Activated T-helper 1 cell treated with anti-CD3 and anti-CD28 coated beads, Interleukin-2, amount 50 U/mL, for 16 hours (primary cell): ENCODE measurements at places on chromosomes 2 and 18.
A peak's percentile ranks its signal among the peaks of the same experiment; 100 is the strongest.

GRCh38 chr2:204274991-204275390 lies 270.3 kb upstream of the PARD3B start:
- DNase-seq: no peak

GRCh38 chr2:70991142-70991541 lies 3.5 kb downstream of the TEX261 start:
- DNase-seq: no peak

- DNase-seq: no peak
Observed at GRCh38 chr2:127700527-127701192, 637 bp upstream of the SFT2D3 start.

GRCh38 chr2:57869758-57870344 lies 176.8 kb upstream of the VRK2 start:
- no peak for DNase-seq

DNA sequence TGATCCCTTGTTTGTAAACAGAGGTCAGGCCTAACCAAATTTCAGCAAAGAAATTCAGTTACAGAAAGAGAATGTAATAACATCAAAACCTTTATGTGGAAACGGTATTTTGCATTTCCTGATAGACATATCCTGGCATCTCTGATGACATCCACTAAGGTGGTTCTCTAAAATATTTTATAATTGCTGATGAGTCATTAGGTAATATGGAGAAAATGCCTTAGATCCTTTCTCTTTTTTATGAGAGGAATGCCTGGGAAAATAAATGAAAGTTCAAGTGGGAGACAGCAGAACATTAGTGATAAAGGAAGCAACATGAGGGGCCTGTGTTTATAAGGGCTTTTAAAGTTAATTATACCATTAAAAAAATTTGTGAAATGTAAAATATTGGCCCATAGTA lies 72.6 kb downstream of the PLCL1 start:
- DNase-seq: no peak

GRCh38 chr18:62426191-62426488 lies 96.7 kb upstream of the ZCCHC2 start:
- no peak for DNase-seq

DNA sequence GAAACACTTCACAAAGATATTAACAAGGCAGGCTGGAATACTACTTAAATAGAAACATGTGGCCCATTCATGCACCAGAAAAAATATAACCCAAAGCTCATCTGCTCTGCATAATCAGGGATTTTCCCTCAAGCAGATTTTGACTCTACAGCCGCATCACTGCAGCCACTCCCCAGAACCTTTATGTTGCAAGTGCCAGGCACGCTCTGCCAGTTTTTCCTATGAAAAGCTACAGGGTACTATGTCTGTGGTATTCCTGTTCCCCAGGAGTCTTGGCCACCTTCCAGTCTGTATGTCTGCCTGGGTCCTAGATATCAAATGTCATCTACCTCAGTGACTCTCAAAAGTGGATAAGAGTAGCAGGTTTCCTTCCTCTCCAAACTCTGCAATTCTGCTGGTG lies 3.8 kb downstream of the COA5 start:
- DNase-seq: no peak

- DNase-seq: peak; percentile 66
Observed at GRCh38 chr2:231425811-231426703, 30.5 kb downstream of the B3GNT7 start.

- DNase-seq: no peak
Observed at GRCh38 chr2:71460056-71460455, 6.7 kb downstream of the DYSF start.

DNA sequence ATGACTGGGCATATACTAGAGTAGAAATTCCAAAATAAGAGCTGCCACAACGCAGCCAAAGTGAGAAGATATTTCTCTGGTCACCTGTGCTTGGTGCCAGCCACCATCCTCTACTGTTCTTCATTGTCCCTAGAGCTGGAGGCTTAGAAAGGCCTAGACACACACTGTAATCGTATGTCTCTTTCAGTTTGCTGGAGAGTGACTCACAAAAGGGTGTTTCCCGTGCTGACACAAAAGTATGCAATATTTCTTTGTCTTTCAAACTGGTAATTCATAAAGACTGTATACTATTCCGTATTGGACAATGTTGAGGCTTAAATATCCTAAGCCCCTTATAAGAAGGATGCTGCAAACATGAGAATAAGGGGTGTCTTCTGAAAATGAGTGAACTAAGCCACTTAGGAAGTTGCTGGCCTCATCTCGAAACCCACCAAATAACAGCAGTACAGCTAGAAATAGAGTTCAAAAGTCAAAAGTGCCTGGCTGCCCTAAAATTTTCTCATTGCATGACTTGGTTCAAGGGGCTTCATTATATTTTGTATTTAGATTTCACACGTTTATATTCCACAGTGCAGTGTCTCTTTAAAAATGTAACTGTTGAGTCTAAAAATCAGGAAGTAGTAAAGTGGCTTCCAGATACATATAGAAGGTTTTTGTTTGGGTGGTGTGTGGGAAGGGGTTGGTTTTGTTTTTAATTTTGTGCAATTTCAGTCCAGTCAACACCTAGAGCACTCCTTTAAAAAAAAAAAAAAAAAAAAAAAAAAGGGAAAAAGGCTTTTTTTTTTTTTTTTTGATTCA lies 601.1 kb downstream of the ARHGAP15 start:
- no peak for DNase-seq

DNA sequence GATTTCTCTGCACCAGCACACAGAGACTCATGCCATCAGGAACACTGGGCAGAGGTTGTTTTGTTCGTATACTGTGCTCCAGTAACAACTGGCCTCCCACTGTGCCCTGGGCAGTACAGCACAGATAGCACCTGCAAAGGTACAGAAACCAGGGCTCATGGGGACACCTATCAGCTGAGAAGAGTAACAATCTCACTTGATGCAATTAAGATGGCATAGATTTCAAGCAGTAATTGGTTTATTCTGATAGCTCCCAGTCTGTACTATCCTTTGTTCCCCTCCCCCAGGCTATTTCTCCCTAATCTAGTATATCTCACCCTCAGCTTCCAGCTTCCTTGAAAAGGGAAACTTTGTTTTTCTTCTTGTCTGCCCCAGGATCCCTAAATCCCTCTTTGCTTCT lies 343.9 kb upstream of the MMADHC start:
- no peak for DNase-seq

GRCh38 chr2:151271824-151272223 lies 10.2 kb upstream of the RBM43 start:
- no peak for DNase-seq

DNA sequence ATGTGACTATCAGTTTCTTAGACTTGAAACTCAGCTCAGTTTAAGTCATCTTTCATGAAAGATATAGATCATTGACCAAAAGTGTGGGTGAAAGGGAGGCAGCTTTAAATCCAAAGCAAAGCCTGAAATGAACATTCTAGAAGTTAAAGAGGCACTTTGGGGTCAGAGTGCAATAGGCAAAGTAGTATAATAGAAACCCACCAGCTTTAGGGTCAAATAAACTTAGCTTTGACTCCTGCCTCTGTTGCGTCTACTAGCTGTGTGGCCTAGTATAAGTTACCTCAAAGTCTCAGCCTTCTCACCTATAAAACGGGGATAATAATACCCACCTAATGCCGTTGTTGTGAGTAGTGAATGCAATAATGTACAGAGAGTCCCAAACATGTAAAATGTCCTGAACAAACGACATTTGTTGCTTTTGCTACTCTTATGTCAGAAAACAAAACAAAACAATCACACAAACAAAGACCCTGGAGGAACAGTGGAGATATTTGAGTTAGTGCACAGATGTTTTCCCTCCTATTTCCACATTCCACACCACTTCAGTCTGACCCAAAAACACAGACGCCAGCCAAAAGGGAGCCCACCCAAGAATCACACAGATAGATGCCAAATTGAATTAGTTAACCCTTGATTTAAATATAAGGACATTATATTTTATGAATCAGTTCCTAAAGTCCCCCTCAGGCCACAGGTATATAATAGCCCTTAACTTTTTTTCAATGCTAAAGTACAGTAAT lies 657.0 kb downstream of the ARHGAP15 start:
- DNase-seq: no peak
